ENCODE measurements at places on chromosomes 11 and 22.

DNA sequence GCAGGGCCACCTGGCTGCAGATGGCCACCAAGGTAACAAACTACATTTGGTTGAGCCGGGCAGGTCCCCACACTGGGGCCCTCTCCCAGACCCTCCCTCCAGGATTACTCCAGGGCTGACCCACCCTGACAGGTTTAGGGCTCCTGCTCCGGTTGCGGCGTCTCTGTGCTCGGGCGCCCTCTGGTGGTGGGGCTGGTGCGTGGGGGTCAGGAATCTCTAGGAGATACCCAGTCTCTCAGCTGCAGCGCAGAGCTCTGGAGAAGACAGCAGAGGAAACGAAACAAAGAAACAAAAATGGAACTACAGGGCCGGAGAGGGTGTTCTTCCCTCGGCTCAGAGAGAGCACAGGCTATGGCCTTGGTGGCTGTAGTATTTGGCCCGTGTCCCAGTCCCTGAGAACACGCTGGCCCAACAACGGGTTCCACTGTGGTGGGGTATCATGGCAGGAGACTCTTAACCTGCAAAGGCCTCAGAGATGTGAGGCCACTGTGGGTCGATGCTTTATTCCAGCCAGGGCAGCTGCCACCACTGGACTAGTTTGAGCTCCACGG is 2.4 kb downstream of the C11orf96 start:
- no peak for DNase-seq

DNA sequence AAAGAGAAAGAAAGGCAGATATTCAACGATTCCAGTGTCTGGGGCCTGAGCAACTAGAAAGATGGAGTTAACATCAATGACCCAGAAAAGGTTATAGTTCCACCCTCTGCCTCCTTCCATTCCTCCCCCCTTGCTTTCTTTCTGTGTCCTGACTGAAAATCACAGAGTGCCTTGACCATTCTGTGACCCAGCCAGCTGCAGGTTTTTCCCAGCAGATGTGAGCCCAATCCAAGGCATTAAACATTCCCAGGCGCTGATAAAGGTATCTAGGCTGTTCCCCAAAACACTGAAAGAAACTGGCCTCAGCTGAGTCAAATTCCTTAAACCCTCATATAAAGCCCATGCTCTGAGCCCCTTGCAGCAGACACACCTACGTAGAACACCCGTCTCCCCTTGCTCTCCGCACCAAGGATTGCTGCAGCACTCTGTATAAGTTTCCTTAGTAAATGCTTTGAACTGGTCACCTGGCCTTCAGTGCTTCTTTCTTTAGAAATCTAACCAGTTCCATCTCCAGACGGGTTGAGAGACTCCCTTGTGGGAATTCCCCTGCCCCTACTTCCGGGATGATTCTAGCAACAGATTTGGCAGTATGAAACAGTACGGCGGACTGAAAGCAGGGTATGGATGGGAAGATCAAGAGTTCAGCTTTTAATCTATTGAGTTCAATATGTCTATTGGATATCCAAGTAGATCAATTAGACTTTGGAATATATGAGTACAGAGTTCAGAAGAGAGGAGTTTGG is 48.8 kb upstream of the ZC3H12C start:
- no peak for DNase-seq

- DNase-seq, result no peak
These were observed 7.3 kb upstream of the MCAM start for GRCh38 chr11:119324189-119324588.

DNA sequence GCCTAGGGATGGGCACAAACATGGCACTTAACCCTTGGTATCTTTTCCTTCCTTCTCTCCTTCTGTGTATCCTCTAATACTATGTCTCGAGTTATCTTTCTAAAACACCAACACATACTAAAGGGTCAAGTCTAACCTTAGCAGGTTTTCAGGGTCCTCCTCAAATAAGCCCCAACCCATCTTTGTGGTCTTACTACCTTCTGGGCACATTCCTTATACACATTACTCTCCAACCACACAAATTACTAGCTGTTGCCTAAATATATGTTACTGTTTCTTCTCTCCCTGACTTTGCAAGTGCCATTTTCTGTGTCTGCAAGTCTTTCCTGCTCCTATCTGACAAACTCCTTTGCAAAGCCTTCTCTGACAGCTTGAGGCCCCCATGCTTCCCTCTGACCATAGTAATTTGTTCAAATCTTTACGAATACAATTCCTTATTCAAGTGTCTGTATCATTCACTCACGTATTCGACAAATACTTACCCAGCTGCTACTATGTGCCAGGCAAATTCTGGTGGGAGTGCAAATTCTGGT is 15.8 kb upstream of the NUP160 start:
- DNase-seq, result no peak

GRCh38 chr22:20761536-20761935 is 12.4 kb upstream of the SERPIND1 start:
- DNase-seq, result no peak

DNA sequence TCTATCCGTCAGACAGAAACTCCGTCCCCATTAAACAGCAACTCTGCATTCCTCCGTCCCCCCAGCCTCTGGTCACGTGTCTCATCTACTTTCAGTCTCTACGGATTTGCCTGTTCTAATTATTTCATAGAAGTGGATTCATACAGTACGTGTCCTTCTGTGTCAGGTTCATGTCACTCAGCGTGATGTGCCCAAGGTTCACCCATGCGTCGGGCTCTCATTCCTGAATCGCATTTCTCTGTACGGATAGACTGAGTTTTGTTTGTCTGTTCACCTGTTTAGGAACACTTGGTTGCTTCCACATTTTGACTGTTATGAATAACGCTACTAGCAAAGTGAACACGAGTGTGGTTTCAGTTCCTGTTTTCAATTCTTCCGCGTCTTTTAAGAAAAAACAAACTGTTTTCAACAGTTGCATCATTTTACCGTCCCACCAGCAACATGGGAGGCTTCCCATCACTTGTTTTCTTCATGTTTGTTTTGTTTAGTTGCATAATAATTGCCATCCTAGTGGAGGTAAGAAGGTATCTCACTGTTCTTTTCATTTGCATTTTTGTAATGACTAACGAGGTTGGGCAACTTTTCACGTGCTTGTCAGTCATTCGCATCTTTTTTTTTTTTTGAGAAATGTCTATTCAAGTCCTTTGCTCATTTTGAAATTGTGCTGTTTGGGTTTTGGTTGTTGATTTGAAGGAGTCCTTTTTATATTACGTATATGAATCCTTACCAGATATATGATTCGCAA is 8.9 kb upstream of the NLRP6 start:
- no peak for DNase-seq

GRCh38 chr22:28344918-28345703 is 334.5 kb downstream of the TTC28 start:
- DNase-seq, result no peak

DNA sequence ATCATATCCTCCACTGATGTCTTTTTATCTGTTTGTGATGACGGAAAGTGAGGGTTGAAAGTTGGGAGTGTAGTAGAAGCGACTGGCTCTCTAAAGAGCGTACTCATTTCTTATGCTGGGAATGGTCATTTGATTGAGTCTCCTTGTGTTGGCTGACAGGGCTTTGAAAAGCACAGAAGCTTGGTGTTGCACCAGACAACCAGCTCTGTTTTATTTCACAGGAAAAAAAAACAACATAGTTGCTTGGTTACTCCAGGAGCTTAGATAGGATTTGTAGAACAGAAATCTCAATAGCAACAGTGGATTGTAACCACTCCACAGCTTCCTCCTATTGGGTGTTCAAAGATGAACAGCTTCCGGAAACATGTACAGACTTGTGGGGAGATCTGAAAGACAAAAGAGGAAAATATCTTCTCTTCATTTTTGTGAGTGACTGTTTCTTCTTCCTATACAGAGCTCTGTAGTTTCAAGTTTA is 2.7 kb downstream of the RBM14 start:
- no peak for DNase-seq

DNA sequence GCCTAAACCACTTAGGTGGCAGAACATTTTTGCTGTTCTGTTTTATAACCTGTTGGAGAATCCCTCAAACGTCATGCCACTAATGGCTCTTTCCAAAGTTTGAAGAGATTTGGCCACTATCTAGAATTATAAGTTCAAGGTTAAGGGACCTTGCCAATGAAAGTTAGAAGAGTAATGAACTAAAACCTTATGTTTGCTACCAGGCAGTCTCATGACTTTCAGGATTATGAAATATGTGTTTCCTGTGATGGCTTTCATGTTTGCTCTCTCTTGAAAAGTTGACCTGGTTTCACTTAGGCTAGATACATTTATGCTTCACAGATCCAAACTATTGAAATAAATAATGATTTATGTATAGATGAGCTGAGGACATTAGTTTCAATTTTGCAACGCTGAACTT is 340.0 kb downstream of the LRRC4C start:
- DNase-seq, result no peak

All from smooth muscle cell of the brain vasculature (primary cell).